ENCODE measurements at places on chromosomes 7 and 10.

- no peak for DNase-seq
Observed at GRCh38 chr10:52194191-52194590, 119.9 kb upstream of the DKK1 start.

DNA sequence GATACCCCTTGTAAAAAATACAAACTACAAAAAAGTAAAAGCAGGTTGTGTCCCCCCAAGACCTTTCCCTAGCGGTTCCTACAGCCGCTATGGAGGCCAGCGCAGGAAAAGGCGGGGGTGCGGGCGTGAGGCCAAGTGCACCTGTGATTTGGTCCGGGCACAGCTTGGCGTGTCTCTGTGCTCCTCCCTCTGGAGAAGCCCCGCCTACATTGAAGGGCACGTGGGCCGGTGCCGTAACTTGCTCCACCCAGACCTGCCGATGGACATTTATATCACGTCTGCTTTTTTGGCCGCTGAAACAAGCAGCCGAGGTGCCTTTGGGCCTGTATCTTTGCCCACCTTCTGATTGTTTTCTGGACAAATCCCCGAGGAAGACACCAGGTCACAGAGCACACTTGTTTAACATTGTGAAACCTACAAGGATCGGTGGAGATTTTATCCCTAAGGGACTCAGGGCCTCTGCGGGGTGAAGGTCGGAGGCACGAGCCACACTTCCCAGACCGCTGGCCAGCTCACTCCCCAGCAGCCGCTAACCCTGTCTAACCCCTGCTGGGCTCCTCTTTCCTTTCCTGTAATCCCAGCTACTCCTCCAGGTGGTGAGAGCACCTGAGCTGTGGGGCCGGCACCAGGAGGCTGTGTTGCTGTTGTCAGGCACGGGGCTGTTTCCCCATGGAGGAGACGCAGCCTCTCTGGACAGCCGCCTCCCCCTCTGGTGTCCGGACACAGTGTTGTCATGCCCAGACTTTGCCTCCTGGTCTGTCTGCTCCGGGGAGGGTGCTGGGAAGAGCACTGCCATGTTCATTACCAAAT, 18.8 kb upstream of the INPP5A start:
- DNase-seq: peak; percentile 62

DNA sequence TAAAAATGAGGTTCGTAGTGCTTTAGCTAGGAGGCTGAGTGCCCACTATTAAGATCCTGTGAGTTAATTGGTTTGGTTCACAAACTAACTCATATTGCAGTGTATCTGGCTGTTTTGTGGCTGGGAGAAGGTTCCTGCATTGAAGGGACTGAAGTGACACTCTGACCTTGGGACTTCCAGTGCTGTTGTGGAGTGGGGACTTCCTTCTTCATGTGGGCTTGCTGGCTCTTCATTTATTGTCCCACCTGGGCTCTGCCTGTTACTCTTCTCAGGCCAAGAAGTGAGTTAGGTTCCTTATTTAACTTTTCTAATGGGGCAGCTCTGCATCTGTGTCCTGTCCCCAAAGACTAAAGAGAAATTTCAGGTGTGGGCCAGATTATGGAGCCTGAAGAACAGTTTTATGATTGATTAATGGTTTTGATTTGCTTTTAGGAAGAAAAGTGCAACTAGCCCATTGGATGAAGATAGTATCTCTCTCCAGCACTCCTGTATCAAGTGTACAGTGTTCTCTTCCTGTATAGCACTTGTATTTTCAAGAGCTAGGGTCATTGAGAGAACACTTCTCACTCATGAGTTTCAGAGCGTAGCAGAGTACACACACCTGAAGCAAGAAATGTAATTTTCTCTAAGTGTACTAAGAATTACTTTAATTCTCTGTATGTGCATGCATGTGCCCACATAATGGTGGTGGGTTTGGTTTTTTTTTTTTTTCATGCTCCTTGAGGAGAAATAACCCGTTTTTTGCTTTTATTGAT, 54.8 kb downstream of the AUTS2 start:
- DNase-seq: no peak

- no peak for DNase-seq
Observed at GRCh38 chr7:19091550-19092200, 25.8 kb downstream of the TWIST1 start.

GRCh38 chr7:36021917-36022550, 131.0 kb upstream of the EEPD1 start:
- DNase-seq: no peak

DNA sequence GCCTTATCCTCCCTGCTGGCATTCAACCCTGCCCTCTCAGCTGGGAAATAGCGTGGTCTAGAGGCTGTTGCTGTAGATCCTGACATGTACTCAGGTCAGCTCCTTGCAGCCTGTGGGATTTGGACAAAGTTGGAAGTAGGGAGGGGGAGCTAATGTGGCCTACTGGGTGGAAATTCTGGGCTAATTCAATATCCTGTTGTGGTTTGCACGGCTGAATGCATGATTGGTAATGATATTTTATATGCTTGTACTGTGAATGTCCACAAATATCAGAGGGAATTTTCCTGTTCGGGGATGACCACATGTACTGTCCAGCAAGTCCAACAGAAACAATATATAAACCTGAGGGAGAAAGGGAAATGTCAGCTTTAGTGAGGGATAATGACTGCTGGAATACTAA, 22.1 kb upstream of the NPVF start:
- no peak for DNase-seq

DNA sequence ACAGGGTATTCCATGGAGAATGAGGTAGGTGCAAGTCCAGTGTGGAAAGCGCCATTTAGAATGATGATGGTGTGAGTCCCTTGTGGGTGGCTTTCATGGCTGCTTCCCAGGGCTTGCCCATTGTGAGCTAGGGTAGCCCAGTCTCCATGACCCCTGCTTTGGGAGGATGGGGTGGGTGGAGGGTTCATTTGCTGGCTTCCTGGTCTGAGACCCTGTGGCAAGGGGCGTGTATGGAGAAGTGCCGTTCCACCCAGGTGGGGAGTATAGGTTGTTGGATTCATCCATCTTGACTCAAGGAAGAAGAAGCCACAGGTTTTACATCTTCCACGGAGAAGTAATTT, 27.7 kb downstream of the CCM2 start:
- peak; percentile 55 for DNase-seq

- DNase-seq: no peak
Observed at GRCh38 chr7:67406976-67407375, 410.3 kb downstream of the TYW1 start.

- no peak for DNase-seq
Observed at GRCh38 chr7:133115596-133115995, 33.7 kb upstream of the CHCHD3 start.

DNA sequence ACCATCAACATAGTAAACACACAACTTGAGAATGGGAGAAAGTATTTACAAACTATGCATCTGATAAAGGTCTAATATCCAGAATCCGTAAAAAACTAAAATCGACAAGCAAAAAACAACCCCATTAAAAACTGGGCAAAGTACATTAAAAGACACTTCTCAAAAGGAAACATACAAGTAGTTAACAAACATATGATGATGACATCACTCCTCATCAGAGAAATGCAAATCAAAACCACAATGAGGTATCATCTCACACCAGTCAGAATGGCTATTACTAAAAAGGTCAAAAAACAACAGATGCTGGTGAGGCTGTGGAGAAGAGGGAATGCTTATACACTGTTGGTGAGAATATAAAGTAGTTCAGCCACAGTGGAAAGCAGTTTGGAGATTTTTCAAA, 125.1 kb downstream of the TFPI2 start:
- DNase-seq: no peak

- DNase-seq: no peak
Observed at GRCh38 chr7:112157072-112157471, 49.1 kb downstream of the DOCK4 start.

- DNase-seq: no peak
Observed at GRCh38 chr10:6416892-6417512, 163.1 kb downstream of the PRKCQ start.

DNA sequence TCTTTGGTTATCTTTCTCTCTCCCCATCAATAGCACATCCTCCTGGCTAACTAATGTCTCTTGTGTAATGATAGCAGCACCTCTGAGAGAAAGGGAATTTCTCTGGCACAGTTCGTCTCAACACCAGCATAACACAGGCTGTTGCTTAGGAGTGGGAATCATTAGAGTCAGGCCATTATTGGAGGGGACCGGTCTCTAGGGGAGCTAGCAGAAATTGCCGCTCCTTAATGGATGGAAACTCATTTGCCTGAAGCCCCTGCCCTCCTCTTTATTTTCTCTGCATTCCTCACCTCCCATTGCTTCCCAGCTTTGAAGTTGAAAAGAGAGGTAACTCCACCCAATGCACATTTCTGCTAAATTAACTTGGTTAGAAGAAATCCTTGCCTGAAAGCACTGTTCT, 11.9 kb downstream of the LRRC4 start:
- no peak for DNase-seq

GRCh38 chr7:8389593-8390261, 43.7 kb upstream of the NXPH1 start:
- no peak for DNase-seq

GRCh38 chr7:26085771-26086170, 66.2 kb upstream of the NFE2L3 start:
- no peak for DNase-seq

DNA sequence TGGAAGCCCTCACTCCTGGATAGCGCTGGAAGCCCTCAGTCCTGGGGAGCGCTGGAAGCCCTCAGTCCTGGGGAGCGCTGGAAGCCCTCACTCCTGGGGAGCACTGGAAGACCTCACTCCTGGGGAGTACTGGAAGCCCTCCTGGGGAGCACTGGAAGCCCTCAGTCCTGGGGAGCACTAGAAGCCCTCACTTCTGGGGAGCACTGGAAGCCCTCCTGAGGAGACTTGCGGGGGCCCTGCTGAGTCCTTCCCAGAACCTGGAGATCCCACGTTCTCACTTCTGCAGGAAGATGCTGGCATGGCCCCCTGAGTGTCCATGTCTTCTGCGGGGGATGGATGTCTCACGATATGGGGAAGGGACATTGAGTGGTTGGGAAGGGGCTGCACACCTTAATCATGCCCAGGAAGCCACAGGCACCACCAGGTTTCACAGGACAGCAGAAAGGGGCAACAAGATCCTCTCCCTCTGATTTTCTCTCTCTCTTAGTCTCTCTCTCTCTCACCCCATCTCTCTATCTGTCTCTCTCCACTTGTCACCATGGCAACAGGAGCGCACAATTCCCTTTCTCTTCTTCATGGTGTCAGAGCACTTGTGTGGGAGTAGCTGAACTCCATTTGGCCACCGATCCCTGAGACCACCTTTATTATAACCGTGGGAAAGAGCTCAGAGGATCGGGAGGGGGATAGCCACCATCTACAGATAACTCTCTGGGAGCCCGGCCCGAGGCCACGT, 267.0 kb downstream of the TCERG1L start:
- DNase-seq: no peak

DNA sequence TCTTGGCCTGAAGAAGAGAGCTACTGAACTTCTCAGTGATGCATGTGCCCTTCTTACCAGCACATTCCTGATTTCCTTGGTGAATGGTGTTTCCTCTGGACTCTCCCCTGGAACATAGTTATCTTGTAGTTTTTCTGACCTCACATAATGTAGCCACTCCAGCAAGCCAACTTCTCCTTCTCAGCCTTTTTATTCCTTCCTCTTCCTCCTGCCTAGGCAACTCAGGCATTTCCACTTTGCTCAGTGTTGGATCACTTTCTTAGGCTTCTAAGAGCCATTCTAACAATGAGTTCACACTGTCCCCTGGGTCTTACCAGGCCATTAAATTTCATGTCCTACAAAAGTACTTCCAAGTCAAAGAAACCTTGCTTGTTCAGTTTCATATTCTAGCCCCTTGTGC, 3.6 kb upstream of the PTTG1IP2 start:
- no peak for DNase-seq

- DNase-seq: no peak
Observed at GRCh38 chr7:116809636-116810266, 52.6 kb upstream of the CAPZA2 start.

DNA sequence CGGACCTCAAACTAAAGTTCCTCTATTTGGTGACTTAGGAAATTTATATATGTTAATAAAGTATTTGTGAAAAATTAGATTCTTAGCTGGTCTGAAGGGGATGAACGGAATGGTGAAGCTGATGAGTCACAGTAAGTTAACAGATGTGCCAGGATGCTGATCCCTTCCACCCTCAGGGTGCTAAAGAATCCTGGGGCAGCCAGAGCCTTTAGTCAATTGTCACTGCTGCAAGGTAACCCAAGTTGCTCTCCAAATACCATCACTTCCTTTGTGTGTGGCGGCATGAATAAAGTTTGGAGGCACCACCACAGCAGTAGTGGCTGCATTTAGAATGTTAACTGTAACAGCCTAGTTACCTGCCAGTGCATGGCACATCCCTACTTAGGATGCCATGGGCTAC, 222.6 kb upstream of the PPP1R3A start:
- DNase-seq: no peak

DNA sequence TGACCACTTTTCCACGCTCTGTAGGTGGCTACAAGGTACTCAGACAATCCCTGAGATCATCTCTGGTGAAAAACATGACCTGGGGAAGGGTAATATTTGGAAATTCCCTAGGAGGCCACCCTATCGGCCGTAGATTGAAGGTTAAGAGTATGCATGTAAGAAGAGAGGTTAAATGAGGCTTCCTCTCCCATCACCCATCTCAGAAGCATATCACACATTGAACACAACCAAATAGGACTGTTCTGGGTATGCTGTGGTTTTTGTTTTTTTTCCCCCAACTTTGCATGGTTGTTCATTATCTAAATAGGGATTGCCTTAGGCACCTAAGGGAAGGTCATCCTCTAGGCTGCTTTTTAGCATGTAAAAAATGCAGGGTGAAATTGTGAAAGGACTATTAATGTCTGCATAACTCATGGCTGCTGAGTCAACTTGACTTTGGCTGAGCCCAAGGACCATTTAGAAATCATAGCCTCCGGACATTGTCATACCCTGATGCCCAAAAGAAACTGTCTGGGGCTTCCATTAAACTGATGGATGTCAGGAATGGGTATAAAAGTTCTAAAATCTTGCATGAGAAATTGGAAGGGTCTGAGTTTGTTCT, 24.7 kb upstream of the ST8SIA6 start:
- no peak for DNase-seq

DNA sequence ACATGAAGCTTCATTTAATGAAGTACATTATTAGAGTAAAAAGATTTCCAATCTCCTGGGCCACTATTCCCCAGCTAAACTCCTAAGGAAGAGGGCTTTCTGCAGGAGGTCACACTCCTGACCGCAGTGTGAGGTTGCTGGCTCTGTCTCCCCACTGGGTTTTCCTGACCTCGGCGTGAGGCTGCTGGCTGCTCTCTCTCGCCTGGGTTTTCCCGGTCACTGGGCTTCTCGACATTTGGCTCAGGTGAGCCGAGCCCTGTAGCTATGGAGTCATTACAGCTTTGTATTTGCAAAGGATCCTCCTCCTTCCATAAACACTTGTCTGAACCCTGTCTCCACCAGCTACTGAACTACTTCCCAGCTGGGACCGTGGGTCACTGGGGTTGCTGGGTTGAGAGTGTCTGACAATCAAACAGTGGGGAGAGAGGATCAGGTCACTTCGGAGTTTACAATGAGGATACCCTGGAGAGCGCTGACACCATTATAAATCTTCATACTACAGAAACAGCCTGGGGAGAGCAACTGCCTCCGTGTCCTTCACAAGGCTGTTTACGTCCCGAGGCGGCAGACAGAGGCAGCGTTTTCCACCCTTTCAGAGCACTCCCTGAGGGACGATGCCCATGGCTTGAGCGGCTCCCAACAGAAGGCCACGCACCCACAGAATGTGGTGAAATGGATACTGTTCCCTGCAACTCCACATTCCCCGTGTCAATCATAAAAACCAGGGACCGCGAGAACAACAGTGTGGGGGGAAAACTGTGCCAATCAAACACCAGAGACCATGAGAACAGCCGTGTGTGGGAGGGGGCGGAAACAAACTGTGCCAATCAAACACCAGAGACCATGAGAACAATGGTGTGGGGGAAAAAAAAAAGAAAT, 226.2 kb downstream of the ZMYND11 start:
- no peak for DNase-seq
